ENCODE measurements at places on chromosomes 4 and X. TPM values are rescaled to one million over a fixed set of nuclear protein-coding genes. Genes with fewer than 3 reads are reported as not detected.

SPON2 gene
- 517 TPM for total RNA-seq

DCHS2 gene
- total RNA-seq: 13.6 TPM

HTN3 gene
- total RNA-seq: not detected

MUC7 gene
- 140 TPM for total RNA-seq

TGIF2LX gene
- not detected for total RNA-seq

CYP4V2 gene
- 10.4 TPM for total RNA-seq

Data from tongue (tissue), 3 donors.